Tongue (tissue), 3 donors: ENCODE measurements at places on chromosomes 7 and 10.
A peak's percentile ranks its signal among the peaks of the same experiment; 100 is the strongest.

DNA sequence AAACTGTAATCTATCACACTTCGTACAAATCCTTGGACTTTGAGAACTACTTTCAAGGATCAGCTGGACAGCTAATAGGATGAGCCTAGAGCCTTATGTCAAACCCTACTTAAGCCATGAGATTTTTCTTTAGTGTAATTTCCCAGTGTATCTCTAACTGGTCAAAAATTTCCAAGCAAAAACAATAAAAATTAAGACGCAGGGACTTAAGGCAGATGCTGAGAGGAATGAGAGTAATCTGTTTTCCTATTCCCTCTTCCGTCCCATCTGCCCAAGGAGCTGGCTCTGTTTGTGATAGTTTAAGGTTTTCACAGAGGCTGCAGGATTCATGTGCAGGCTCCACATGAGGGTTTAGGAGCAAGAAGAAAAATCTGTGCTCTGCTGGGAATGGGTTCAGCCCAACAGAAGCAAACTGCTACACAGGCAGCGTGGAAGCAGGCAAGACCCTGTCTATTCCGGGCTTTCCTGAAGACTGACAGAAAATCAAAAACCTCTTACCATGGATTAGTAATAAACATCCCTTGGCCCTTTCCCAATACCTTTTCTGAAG, 62.2 kb downstream of the ARMH3 start:
- peak; percentile 74 for DNase-seq

DNA sequence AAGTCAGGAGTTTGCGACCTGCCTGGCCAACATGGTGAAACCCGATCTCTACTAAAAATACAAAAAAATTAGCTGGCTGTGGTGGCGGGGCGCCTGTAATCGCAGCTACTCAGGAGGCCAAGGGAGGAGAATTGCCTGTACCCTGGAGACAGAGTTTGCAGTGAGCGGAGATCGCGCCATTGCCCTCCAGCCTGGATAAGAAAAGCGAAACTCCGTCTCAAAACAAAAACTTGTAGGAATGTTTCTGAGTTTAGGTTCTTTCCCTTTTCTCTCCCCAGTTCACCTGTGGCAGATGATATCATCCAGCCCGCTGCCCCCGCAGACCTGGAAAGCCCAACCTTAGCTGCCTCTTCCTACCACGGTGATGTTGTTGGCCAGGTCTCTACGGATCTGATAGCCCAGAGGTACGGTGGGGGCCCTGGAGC, 138.8 kb upstream of the BTBD16 start:
- DNase-seq: peak; percentile 25

- no peak for DNase-seq
Measured at GRCh38 chr7:16347066-16347826, 74.1 kb downstream of the CRPPA start.

GRCh38 chr7:101410743-101411507, 48.2 kb downstream of the COL26A1 start:
- peak; percentile 74 for DNase-seq

DNA sequence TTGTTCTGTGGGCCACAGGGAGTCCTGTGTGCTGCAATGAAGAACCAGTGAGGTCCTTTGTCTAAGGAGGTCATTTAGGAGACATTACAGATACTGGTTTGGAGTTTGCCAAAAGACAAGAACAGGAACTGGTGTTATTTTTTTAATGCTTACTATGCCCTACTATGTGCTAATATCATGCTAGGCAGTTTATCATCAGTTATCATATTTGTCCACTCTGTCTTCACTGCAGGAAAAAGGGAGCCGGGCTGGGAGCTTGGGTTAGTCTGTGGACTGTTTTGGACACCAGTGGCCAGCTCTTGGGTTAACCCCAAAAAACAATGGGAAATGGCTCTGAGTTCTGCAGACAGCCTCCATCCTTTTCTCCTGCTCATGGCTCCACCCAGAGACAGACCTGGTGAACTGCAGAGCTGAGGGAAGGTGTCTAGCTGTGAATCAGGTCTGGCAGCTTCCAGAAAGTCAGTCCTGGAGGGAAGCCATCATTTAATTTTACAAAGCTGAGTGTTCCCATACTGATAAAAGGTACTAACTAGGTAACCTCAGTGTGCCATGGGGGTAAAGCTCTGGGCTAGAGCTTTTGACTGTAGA, 101.2 kb upstream of the ZNF746 start:
- peak; percentile 10 for DNase-seq
